ENCODE measurements at places on chromosomes 1 and 21.
A peak's percentile ranks its signal among the peaks of the same experiment; 100 is the strongest.

GRCh38 chr1:172429331-172430127 is 9.0 kb downstream of the C1orf105 start:
- DNase-seq = peak; percentile 67

- DNase-seq = no peak
Observed at GRCh38 chr1:244301595-244302130, 150.0 kb downstream of the ADSS2 start.

GRCh38 chr1:13951793-13952751 is 252.1 kb downstream of the PRDM2 start:
- no peak for DNase-seq

DNA sequence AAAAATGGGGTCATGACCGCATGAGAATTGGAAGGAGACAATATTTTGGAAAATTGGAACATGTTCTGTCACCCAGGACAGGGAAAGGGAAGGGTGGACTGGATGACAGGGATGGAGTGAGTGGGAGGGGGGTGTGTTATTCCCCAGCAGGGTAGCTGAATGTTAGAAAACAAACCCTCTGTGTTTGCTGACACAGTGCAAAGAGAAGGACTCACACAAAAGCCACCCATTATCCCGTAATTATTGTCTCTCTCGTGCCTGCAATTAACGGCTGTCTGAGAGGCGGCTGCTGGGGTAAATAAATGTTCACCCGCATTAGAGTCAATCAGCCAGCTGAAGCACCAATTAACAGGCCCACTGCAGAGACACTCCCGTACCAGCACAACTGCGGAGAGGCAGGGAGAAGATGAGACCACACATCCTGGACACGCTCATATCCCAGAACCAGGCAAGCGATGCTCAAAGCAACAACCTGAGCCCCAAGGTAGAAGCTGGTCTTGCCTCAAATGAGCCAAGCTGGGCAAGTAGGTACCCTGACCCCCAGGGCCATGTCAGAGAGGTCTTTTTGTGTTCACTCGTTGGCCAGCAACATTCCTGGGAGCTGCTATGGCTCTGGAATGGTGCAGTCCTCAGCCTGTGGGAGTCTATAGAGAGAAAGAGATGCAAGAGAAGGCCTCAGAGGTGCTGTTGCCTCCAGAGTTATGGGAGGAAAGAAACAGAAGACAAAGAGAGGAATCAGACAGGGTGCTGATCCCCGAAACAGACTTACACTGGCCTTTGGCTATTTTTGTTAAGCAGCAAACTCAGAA is 19.4 kb downstream of the PLEKHA6 start:
- peak; percentile 72 for DNase-seq

GRCh38 chr1:91735266-91735845 is 150.6 kb downstream of the TGFBR3 start:
- DNase-seq = no peak

DNA sequence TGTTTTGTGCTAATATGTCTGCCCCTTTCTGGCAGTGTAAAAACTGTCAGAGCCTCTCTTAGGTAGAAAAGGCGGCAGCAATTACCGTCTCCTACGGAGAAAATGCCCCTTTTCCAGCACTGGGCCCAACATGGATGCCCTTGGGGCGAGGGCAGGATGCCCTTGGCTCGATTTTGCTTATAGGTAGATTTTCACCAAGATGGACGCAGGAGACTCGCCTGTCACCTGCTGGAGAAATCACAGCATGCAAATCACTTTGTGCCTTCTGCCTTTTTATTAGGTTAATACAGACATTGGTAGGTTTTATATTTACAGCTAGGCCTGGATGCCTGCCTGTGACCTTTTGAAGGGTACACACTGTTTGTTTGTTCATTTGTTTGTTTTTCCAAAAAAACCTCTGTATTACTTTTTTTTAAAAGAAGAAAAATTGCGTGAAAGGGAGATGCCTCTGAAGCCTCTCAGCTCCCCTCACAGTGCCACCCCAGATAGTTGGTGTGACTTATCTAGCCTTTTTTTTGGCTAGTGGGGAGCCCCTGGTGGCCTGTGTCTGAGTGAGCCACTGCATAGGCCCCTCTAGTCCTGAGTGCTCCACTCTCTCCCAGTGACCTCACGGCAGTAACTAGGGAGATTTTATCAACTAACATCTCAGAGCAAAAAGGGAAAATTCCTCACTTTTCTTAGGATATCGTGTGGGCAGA is 2.5 kb downstream of the ATP1B1 start:
- DNase-seq = peak; percentile 13

DNA sequence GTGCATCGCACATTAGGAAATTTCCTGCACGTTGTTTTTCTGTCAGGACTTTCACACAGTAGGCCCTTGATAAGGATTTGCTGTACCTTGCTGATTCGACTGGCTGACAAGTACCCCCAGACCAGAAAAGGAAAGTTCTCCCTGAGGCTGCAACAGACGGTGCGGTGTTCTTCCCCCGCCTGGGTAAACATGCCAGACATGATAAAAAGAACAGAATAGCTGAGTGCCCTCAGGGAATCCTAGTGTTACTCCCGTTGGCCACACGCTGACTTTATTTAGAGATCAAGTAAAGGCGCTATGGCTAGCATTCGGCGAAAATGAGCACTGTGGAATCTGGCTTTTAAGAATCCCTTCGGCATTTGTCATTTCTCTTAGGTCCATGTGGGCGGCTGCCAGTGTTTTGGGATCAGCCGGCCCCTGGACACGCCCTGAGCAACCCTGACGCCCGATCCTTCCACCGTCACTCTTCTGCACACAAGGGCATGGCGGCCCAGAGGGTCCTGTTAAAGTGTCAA is 607.7 kb downstream of the KIF26B start:
- no peak for DNase-seq

DNA sequence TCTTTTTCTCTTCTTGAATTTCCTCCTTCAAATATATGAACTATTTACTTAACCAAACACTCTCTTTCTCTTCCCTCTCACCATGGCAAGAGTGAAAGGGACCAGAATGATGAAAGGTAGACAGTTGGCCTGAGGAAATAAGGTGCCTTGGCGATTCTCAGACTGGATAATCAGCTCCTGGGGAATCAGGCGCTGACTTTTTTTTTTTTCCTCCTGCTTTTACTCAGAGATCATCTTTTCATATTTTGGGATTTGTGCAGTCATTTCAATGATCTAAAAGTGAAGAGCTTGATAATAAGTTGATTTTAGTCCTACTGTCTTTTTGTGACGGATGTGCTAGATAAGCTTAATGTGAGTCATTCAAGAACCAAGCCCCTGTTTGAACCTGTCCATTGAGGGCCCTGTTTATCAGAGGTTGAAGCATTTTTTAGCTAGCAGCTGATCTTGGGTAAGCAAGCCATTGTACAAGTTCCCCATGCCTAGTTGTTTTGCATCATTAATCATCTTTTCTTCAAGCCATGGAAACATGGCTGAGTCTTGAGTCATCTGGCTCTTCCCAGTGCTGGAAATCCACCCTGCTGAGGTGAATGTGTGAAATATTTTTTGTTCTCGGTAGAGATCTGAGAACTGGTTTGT is 40.8 kb downstream of the ITSN1 start:
- no peak for DNase-seq

DNA sequence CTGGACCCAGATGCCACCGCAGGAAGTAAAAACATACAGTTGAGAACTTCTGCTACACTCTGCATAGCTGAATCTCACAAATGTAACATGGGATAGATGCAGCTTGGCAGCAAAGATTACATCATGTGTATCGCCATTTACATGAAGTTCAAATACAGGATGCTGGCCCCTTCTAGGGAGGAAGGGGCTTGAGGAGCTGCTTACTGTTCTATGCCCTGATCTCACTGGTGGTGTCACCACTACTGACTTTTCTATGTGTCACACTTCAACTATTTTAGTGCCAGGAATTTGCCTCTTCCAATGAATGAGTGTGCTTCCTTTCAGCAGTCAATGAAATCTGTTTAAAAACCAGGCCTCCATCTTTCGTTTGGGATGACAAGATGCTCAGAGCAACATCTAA is 31.1 kb downstream of the MRAP start:
- no peak for DNase-seq

GRCh38 chr1:13523780-13524477 is 10.1 kb upstream of the LRRC38 start:
- no peak for DNase-seq

GRCh38 chr1:243667591-243667990 is 182.5 kb downstream of the AKT3 start:
- no peak for DNase-seq

- DNase-seq = no peak
Observed at GRCh38 chr1:247561711-247562110, 12.8 kb downstream of the GCSAML start.

DNA sequence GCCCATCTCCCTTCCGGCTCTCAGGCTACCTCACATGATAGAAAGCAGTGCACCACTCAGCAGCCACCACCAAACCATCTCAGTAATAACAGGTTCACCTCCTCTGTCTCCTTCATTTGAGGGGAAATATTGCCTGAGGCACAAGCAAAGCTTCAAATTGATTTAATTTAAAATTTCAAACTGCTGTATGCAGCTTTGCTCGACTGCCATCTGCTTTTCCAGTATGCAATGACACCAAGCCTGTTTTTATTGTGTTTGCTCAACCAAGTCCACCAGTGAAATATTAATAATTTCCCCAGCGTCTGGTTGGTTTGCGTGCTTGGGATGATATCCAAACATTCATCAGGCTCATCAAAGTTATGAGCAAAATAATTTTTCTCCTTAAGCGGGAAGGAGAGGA is 552.4 kb upstream of the DAB1 start:
- no peak for DNase-seq

- DNase-seq = no peak
Observed at GRCh38 chr1:167479331-167479979, 38.9 kb downstream of the CD247 start.

GRCh38 chr21:34313116-34313515 is 50.7 kb upstream of the KCNE2 start:
- DNase-seq = no peak
